Neural crest cell (in vitro differentiated cells): ENCODE measurements at places on chromosomes 16 and 17. TPM values are rescaled to one million over a fixed set of nuclear protein-coding genes. Genes with fewer than 3 reads are reported as not detected.

CXCL16 gene
- total RNA-seq: not detected in 2 replicates

TOM1L2 gene
- 15.9 and 16.3 TPM in 2 replicates for total RNA-seq

KRT25 gene
- not detected in 2 replicates for total RNA-seq

C17orf67 gene
- 2.3 and 2.4 TPM in 2 replicates for total RNA-seq

KRTAP4-5 gene
- not detected in 2 replicates for total RNA-seq
